Suppressor macrophage treated with lipopolysaccharide for 4 hours (primary cell): ENCODE measurements at places on chromosomes 12 and 14.

- DNase-seq = no peak
These were observed 1.6 kb downstream of the TDP1 start for GRCh38 chr14:89957376-89957775.

- DNase-seq = peak; percentile 48
These were observed 37.7 kb downstream of the RIN3 start for GRCh38 chr14:92551044-92551841.

DNA sequence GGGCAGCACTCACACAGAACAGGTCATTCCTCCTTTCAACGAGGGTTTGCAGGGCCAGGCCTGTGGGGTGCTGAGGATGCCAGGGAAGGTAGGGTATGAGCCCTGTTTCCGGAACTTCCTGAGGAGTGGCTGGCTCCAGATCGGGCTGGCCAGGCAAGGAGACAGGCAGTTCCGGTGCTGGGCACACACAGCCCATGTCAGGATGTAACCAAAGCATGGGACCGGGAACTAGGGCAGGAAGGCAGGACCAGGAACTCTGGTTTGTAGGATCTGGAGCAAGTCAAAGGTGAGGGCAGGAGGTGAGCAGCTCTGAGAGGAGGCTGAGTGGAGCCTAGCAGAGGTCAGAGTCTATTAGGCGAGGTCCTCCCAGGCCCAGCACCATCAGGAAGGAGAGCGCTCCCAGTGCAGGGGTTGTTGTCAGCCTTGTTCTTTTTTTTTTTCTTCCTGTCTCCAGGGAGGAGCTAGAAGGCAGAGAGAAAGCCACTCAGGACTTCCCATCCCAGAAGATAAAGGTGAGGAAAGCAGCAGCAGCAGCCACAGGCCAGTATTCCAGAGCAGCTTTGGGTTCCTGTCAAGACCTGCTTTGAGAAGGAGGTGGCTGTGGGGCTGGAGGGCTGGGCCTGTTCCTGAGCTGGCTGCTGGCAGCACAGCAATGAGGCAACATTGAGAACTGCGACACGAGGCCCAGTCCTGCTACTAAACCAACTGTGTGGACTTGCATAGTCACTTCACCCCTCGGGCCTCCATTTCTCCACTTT, 49.0 kb upstream of the PTGR2 start:
- DNase-seq = no peak

DNA sequence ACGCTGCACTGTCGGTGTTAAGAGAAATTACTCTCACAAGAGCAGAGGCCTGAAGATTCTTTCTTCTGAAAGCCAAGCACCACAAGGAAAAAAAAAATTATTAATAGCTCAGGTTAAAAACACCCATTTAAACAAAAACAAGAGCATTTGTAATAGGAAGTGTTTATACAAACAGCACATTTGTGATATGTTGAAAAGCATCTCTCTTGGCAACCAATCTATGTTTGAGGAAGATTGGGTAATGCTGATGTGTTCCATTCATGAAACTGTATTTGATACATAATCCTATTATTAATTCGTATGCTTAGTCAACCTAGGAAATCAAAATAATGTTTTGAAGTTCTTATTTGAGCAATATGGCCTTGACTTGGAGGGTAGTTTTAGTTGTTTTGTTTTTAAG, 36.5 kb downstream of the SSPN start:
- no peak for DNase-seq

GRCh38 chr12:127284870-127285431, 982.0 kb upstream of the TMEM132C start:
- peak; percentile 40 for DNase-seq

- peak; percentile 42 for DNase-seq
These were observed 6.6 kb upstream of the PPM1A start for GRCh38 chr14:60242429-60242828.

DNA sequence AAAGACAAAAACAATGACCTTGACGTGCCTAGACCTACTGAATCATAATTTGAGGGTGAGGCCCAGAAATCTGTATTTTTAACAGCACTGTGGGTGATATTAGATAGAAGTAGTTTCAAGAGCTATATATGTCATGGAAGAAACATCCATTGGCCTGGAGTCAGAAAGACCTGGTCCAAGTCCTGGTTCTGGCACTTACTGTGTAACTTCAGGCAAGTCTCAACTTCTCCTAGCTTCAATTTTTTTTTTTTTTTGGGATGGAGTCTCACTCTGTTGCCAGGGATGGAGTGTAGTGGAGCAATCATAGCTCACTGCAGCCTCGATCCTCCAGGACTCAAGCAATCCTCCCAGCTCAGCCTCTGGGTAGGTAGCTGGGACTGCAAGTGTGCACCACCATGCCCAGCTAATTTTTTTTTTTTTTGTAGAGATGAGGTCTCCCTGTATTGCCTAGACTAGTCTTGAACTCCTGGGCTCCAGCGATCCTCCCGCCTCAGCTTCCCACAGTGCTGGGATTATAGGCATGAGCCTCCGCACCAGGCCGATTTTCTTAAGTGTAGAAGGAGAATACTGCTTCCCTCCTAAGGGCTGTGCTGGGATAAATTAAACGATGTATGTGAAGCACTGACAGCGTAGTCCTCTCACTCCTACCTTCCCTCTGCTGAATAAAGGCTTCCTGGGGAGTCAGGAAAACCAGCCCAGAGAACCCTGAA, 14.3 kb upstream of the GPX2 start:
- no peak for DNase-seq

DNA sequence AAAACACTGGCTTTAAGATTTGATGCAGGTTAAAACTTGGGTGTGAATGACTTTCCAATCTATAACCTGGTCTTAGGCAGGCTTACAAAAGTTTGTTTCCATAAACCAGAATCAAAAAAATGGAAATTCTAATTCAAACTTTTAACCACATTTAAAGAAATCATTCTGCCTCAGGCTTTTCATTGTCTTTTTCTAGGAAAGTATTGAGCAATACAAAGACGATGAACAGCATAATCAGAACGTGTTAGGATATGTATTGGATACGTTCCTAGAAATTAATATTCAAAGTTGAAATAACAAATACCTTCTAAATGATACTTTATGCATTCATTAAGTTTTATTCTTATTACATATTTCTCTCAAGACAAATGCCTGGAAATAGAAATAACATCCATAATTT, 172.9 kb downstream of the CEP128 start:
- DNase-seq = no peak

GRCh38 chr12:2161473-2161872, 108.7 kb downstream of the CACNA1C start:
- no peak for DNase-seq

- peak; percentile 49 for DNase-seq
These were observed 3.2 kb upstream of the MED13L start for GRCh38 chr12:116280595-116281290.
